H54 (cell line): ENCODE measurements at places on chromosomes 11 and 22.

DNA sequence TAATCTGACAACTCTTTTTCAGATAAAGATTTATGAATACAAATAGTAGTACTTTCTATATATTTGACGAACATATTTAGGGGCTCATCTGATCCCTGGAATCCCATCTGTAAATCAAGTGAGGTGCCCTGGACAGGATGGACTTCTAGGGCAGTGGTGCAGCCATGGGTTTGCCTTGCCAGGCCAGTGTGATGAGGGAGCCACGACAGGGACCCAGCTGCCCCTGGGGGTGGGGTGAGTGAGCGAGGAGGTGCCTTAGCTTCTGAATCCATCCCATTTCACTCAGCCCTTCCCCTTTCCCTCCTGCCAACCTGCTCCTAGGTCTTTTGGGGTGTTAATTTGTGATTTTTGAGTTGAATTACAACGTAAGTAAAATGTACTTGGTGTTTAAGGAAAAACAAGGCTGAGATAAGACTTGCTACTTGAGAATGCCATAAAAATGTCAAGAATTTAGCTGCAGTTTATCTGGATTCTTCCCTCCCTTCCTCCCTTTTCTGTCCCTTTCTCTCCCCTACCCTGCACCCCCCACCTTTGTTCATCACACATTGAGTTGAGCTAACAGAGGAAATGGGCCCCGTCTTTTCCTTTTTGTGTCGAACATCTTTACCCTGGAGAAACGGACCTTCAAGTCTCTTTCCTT, 60.8 kb downstream of the PPFIBP2 start:
- DNase-seq, result no peak

GRCh38 chr11:6377902-6378639, 12.2 kb upstream of the SMPD1 start:
- no peak for DNase-seq

- DNase-seq, result no peak
Observed at GRCh38 chr11:132131047-132131446, 760.6 kb downstream of the NTM start.

- DNase-seq, result no peak
Observed at GRCh38 chr11:65208785-65209710, 27.3 kb downstream of the CAPN1 start.

DNA sequence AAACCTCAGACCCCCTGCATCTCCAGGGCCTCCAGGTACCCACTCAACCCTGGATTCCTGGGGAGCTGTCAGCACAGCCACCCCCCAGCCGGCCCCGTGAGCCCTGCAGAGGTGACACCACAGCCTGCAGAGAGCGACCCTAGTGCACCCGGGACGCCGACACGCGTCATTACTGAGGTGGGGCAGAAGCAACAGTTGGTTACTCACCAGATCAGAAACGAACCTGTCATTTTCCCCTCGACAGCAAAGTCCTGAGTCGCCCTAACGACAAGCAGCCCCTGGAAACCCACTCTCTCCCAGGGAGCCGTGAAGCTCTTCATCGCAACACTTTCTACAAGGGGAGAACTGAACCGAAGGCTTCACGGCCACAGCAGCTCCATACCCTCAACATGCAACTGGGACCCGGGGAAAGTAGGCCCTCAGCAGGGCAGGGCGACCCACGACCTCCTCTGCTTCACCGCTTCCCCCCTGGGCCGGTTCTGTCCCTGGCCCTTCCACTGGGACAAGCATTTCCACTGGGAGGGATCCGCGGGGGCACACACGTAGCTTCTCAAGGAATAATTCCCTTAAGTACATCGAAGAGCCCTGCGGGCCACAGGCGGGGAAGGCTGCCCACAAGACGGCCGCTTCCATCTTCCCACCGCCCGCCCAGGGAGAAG, 1.6 kb downstream of the BRD1 start:
- DNase-seq, result no peak

- DNase-seq, result no peak
Observed at GRCh38 chr11:44610186-44610955, 44.9 kb downstream of the CD82 start.

- peak; percentile 94 for DNase-seq
Observed at GRCh38 chr11:64355078-64355940, 3.7 kb upstream of the RPS6KA4 start.

DNA sequence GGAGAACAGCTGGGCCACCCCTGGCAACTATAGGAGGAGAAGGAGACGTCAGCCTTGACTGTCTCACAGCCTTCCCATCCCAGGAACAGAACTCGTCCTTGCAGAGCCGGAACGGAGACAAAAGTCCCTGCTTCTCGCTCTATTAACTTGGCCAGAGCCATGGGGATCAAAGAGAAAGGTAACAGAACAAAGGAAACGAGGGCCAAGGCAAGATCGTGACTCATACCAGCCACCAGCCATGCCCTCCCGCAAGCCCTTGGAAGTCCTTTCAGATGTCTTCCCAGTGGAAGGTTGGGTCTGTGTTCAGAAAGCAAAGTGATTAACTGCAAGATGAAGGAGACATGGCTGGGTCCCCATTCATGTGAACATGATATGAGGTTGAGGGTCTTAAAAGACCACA, 64.7 kb downstream of the PDE2A start:
- no peak for DNase-seq

- peak; percentile 32 for DNase-seq
Observed at GRCh38 chr11:47004595-47005033, 68.1 kb downstream of the CSTPP1 start.

DNA sequence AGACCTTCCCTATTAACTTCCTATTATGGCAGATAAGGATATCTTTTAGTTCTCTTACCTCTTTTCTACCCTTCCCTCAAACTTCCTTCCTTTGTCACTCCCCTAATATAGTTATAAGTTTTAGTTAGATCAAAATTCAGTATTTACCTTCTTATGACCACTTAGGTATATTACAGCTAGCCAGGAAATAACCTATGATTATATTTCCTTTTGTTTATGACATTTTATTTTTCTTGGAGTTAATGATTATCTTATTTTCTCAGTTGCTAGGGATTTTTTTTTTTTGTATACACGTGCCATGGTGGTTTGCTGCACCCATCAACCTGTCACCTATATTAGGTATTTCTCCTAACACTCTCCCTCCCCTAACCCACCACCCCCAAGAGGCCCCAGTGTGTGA, 88.2 kb upstream of the ZBED5 start:
- no peak for DNase-seq

DNA sequence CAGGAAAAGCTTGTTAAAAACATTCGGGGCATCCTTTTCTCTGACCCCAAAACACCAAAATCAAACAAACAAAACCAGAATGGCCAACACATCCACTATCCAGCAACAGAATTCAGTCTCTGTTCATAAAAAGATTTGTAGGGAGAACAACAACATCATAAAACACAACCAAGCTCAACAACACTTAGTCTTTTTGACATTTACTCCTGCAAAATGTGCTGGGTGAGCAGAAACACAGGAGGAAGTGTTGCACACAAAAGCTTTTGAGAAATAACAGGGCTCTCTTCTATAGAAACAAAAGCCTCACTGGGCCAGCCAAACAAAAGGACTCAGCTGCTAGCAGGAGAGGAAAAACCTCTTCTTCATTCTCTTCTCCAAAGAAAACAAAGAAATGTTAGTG, 736.0 kb upstream of the CCDC90B start:
- DNase-seq, result no peak

GRCh38 chr11:61701242-61701886, 21.2 kb downstream of the DAGLA start:
- no peak for DNase-seq

GRCh38 chr11:2666828-2667570, 32.8 kb downstream of the KCNQ1OT1 start:
- no peak for DNase-seq

GRCh38 chr11:110778343-110778742, 66.1 kb upstream of the ARHGAP20 start:
- DNase-seq, result no peak

DNA sequence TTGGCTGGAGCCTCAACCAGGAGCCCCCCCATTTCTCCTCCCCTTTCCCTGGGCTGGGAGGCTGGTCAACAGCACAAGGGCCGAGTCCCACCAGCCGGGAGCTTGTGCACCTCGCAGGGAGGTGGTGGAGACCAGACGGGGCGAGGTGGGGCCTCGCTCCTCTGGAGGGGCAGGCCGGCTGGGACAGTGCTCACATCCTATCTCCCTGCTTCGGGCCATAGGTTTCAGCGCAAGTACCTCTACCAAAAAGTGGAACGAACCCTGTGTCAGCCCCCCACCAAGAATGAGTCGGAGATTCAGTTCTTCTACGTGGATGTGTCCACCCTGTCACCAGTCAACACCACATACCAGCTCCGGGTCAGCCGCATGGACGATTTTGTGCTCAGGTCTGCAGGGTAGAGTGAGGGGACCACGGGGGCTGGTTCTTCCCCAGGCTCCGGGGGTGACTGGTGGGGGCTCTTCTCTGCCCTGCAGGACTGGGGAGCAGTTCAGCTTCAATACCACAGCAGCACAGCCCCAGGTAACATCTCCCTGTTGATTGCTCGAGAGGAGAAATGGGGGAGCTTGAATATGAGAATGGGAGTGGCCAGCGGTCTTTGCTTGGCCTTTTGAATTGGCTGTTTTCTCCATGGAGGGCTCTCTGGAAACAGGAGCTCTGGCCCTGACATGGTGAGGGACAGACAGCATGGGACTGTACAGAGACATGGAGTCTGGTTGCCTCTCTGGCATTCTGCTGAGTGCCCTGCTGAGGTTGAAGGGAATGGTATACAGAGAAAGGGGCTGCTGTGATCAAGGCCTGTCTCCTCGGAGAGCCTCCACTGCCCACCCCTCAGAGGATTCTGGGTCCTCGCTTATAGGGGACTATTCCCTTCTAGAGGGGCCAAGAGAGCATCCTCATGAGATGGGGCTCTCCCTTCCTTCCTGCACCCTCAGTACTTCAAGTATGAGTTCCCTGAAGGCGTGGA, 3.3 kb downstream of the SIDT2 start:
- DNase-seq, result no peak

DNA sequence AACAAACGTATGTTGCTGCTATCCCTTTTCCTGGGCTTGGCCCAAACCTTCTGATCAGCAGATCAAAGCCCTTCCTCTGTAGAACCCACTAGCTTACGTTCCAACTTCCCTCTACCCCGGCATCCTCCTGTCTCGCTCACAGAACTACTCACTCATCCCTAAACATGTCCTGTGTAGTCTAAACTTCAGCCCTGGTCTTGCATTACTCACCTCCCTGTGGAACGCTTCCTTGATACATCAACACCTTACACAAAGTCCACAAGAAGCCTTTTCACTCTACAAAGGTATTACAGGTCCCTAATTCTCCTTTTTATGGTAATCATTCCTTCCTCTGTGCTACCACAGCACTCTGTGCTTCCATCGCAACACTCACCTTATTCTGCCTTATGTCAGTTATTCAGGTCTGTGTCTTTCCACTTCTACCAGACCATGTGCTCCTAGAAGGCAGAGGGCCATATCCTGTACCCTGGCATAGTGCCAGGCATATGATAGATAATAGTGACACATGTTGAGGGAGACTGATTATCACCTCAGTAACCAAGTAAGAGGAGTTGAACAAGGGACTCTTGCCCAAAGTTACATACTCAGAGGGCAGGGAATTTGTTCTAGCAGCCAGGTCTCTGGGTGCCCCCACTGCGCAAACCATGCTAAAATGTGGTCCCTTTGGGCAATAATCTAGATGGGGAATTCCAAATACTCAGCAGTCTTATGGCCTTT, 41.6 kb downstream of the USP35 start:
- DNase-seq, result no peak

DNA sequence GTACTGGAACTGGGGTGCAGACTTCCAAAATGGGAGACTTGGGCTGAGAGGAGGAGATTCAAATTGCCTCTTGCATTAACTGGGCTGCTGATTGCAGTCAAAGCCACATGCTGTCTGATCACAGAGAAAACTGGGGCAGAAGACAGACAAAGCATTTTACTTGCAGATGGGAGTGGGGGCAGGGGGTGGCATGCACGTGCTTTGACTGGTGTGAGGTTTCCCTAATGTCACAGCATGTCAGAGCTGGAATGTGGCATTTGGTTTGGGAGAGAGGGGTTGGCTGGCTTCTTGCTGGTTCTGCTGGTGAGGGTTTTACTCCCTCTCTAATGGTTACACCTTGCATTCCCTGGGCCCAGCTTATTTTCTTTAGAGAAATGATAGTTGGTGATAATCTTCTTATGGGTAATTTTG, 2.9 kb downstream of the TUB start:
- DNase-seq, result no peak

- DNase-seq, result no peak
Observed at GRCh38 chr11:130144861-130145281, 14.7 kb upstream of the ST14 start.

GRCh38 chr22:18048441-18048898, 24.1 kb upstream of the MICAL3 start:
- no peak for DNase-seq

GRCh38 chr11:65329944-65330403, 3.7 kb upstream of the DPF2 start:
- DNase-seq, result no peak

DNA sequence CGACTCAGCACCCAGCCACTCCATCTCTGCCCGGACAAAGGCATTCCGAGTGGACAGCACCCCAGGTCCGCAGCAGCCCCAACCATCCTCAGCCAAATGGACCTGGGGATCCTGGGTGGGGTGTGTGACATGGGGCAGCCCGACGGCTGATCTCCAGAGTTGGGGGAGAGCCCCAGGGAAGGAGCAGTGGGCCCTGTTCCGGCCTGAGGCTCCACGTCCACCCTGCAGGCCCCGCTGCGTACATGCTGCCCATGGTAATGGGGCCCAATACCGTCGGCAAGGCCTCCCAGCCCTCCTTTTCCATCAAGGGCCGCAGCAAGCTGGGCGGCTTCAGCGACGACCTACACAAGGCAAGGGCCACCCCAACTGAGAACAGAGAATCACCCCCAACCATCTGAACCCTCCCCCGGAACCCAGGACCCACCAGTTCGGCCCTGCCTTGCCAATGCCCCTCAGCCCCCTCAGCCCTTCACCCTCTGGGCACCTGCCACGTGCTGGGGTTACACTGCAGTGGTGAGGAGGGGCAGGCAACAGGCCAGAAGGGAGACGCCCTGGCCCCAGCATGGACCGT, 5.4 kb downstream of the SCGB1C1 start:
- no peak for DNase-seq

GRCh38 chr11:70700871-70701270, 302.5 kb downstream of the CTTN start:
- no peak for DNase-seq

DNA sequence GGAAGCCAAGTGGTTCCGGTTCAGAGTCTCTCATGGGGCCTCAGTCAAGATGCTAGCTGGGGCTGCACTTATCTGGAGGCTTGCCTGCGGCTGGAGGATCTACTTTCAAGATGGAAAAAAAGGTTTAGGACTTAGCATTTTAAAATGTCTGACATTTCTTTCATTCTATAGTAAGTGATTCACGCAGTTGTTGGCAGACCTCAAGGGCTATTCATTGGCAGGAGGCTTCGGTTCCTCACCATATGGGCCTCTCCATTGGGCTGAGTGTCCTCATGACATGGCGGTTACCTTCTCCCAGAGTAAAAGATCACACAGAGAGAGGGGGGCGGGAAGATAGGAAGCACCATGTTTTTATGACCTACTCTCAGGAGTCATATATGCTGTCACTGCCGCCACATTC, 298.0 kb upstream of the PLET1 start:
- DNase-seq, result no peak
